ENCODE measurements at places on chromosomes 12 and 14. TPM values are rescaled to one million over a fixed set of nuclear protein-coding genes. Genes with fewer than 3 reads are reported as not detected.

DNA sequence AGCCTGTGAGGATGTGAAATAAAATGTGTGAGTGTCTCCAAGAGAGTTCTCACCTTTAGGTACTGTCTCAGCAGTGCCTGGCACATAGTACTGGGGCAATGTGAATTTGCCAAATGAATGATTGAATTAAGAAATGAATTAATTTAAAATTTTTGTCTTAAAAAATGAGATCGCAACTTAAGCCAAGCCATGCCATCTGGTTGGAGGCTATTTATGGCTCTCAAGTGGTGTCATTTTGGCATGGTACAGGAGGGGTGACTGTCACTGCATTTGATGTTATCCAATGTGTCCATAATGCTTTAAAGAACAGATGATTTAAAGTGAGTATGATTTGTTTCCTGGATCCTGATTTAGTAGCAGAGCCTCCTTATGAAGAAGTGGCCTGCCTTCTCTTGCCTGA is 80.3 kb downstream of the SRGAP1 start:
- no peak overlapping the region for H3K27ac ChIP-seq
- DNase-seq: no peak
- no peak overlapping the region for H3K4me3 ChIP-seq
- no peaks in the 10 kb centered on the region for H3K27me3 ChIP-seq

The ADCY6 gene
- 54.4 TPM for total RNA-seq

DNA sequence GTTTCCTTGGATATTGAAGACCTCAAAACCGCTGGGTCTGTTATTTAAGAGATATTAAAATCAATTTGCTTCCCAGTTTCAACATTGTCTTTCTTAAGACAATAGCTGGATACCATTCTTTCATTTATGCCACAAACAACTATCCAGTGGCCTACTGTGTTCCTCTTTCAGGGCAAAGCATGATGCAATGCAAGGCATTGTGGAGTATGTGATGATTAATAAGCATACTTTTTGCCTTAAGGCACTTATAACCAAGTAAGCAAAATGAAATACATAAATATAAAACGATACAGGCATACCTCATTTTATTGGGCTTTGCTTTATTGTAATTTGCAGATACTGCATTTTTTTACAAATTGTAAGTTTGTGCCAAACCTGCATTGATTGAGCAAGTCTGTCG is 45.5 kb downstream of the SCN8A start:
- no peaks in the 10 kb centered on the region for H3K27me3 ChIP-seq
- no peaks in the 10 kb centered on the region for H3K36me3 ChIP-seq
- no peak overlapping the region for H3K4me3 ChIP-seq
- DNase-seq: no peak

- H3K4me1 ChIP-seq: peaks cover 6% of the 10 kb centered on the region
- no peaks in the 10 kb centered on the region for H3K36me3 ChIP-seq
- H3K27me3 ChIP-seq: peaks cover 8% of the 10 kb centered on the region
- H3K27ac ChIP-seq: no peak overlapping the region
- H3K4me3 ChIP-seq: no peak overlapping the region
- DNase-seq: no peak
Observed at GRCh38 chr14:89767131-89767530, 187.4 kb downstream of the EFCAB11 start.

DNA sequence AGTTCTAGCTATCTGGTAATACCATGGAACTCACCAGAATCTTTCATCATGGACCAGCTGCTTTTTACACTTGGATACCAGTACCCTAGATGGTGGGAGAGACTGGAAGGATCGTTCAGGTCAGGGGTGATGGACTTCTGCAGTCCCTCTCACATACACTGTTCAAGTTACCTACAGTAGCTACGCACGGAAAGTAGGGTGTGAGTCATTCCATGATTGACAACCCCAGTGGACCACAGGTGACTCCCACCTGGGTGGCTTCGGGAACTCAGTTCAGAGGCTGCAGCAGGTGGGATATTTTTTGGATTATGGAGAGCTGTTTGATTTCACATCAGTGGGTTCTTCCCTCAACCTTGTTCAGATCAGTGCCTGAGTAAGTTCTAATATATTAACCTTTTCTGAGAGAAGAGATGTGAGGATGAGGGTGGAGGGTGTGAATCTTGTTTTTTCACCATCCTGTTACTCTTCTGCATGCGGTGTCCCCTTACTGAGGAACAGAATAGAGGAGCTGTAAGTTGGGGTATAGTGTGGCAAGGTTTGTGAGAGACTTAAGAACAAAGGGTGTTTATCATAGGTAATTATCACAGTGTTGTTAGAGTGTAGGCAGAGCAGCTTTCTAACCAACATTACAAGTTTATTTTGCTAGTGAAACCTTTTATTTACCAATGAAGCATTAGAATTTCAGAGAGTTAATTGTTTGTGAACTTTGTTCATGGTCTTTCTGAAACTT is 39.6 kb downstream of the PRKCH start:
- peak overlapping the region; percentile 60 for H3K27ac ChIP-seq
- no peak for DNase-seq
- peaks cover 5% of the 10 kb centered on the region for H3K4me1 ChIP-seq
- no peak overlapping the region for H3K4me3 ChIP-seq
- H3K36me3 ChIP-seq: peaks cover 5% of the 10 kb centered on the region
- H3K27me3 ChIP-seq: no peaks in the 10 kb centered on the region

- H3K27ac ChIP-seq: no peak overlapping the region
- H3K4me1 ChIP-seq: no peaks in the 10 kb centered on the region
- peaks cover 30% of the 10 kb centered on the region for H3K36me3 ChIP-seq
- H3K4me3 ChIP-seq: no peak overlapping the region
- no peaks in the 10 kb centered on the region for H3K27me3 ChIP-seq
Observed at GRCh38 chr14:99451234-99451633, 29.4 kb downstream of the SETD3 start.

The CLMN gene
- total RNA-seq: 23.0 TPM

DNA sequence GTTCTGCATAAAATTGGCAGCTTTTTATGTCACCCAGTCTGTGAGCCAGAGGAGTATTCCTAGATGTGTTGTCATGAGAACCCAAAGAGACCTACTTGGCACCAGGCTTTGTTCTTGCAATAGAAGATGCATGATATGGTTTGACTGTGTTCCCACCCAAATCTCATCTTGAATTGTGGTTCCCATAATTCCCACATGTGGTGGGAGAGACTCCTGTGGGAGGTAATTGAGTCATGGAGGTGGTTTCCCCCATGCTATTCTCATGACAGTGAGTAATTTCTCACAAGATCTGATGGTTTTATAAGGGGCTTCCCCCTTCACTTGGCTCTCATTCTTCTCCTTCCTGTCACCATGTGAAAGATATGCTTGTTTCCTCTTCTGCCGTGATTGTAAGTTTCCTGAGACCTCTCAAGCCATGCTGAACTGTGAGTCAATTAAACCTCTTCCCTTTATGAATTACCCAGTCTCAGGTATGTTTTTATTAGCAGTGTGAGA is 572.0 kb upstream of the ATP2B1 start:
- no peak overlapping the region for H3K4me3 ChIP-seq
- H3K36me3 ChIP-seq: no peaks in the 10 kb centered on the region
- no peak for DNase-seq
- no peaks in the 10 kb centered on the region for H3K27me3 ChIP-seq
- H3K4me1 ChIP-seq: no peaks in the 10 kb centered on the region
- no peak overlapping the region for H3K27ac ChIP-seq

The RASAL1 gene
- 0.58 TPM for total RNA-seq

The WSCD2 gene
- 72.9 TPM for total RNA-seq

- H3K36me3 ChIP-seq: peaks cover 15% of the 10 kb centered on the region
- peaks cover 3% of the 10 kb centered on the region for H3K27me3 ChIP-seq
- no peak overlapping the region for H3K4me3 ChIP-seq
- H3K27ac ChIP-seq: peak overlapping the region; percentile 51
- peaks cover 27% of the 10 kb centered on the region for H3K4me1 ChIP-seq
Observed at GRCh38 chr12:1738446-1738845, 47.6 kb downstream of the ADIPOR2 start.

DNA sequence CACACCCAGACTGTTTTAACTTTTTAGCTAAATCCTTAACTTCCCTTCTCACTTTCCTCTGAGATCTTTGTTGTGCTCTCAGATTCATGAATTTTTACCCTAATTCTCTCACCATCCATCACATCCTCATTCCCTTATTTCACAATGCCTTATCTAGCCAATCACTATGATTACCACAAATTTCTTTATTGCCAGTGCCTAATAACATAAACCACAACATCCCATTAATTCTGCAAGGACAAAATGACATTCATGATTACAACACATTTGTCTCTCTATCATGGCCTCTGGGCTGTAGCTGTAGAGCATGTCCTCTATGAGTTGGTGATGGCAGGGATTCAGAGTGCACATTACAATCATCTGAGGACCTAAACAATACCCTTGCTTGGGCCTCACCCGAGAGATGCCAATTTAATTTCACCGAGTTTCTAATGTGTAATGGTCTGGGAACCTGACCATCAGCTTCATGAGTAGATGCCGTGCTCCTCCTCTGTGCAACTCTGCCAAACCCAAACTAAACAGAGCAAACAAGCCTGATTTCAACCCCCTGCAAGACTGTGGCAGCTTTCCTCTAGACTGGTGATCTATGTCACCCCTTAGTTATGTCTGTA is 99.3 kb downstream of the SPTSSA start:
- H3K27me3 ChIP-seq: no peaks in the 10 kb centered on the region
- H3K27ac ChIP-seq: peak overlapping the region; percentile 3
- peaks cover 16% of the 10 kb centered on the region for H3K4me1 ChIP-seq
- no peaks in the 10 kb centered on the region for H3K36me3 ChIP-seq
- no peak for DNase-seq
- H3K4me3 ChIP-seq: no peak overlapping the region

GRCh38 chr12:122793685-122794106 is 19.3 kb downstream of the CCDC62 start:
- no peaks in the 10 kb centered on the region for H3K36me3 ChIP-seq

DNA sequence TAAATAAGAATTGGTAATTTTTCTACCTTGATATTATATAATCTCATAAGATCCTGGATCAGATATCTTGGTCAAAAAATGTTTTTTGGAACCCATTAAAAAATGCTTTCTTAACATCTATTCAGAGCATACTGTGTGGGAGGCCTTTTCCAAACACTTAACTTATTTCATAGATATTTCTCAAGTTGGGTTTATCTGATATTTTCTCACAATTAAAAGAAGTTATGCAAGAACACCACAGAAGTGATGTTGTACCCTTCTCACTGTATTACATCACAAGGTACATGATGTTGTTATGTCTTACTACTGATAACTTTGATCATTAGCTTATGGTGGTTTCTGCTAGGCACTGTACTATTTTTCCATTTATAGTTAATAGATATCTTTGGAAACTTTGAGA is 23.4 kb upstream of the PRPF39 start:
- H3K4me3 ChIP-seq: no peak overlapping the region
- peaks cover 30% of the 10 kb centered on the region for H3K36me3 ChIP-seq
- no peak overlapping the region for H3K27ac ChIP-seq
